ENCODE measurements at places on chromosomes 4 and X. TPM values are rescaled to one million over a fixed set of nuclear protein-coding genes. Genes with fewer than 3 reads are reported as not detected.
A peak's percentile ranks its signal among the peaks of the same experiment; 100 is the strongest.

Gene JCHAIN
- 1.5 TPM for total RNA-seq

Gene TSR2
- 37.5 TPM for total RNA-seq

Gene CLDN22
- total RNA-seq, result not detected

DNA sequence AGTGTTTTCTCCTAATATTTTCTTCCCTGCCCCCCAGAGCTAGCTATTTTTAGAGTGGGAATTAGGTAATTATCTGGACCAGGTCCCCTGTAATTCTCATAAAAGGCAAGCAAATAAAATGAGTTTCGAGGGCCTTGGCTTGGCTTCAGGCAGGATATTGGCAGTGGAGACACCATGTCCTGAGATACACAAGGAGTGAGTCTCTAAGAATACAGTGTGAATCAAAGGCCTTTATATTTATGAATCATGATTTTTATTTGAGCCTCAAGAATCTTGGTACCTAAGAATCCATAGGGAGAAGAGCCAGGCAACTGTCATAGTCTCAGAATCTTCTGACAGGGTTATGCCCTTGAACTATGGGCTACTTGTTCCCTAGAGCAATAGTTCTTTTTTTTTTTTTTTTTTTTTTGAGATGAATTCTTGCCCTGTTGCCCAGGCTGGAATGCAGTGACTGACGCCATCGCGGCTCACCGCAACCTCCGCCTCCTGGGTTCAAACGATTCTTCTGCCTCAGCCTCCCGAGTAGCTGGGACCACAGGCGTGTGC lies 205.4 kb downstream of the LDB2 start:
- DNase-seq, result peak; percentile 30

DNA sequence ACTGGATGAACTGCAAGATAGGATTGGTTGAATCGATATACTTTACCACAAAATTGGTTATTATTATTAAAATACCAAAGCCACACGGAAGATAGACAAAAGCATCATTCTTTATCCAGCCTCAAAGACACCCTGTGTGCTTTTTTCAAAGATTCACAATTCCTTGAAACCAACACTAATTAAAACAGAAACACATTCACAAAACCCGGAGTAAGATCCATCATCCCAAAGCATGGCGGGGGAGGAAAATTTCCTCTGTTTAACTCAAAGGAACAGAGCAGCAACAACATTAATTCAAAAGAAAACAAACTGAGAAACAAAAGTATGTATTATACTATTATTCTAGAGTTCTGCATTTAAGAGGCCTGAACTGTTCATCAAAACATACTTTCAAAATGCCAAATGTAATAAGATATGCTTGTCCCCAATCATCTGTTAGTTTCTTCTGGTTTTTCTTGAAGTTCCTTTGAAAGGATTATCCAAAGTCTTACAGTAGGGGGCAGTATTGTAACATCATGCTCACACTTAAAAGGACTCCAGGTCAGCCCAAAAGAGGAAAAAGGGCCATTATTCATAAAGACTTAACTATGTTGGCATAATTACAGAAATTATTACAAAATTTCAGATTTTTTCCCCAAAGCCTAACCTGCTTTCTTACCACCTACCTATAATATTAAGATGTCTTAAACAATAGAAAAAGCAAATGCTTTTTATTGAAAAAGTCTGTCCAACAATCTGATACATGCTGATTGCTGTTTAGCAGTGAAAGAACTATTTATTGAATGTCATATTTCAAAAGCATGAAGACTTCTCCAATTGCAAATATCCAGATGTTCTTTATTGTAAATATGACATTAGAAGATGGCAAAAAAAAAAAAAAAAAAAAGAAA lies 168.7 kb downstream of the SCFD2 start:
- DNase-seq, result no peak

DNA sequence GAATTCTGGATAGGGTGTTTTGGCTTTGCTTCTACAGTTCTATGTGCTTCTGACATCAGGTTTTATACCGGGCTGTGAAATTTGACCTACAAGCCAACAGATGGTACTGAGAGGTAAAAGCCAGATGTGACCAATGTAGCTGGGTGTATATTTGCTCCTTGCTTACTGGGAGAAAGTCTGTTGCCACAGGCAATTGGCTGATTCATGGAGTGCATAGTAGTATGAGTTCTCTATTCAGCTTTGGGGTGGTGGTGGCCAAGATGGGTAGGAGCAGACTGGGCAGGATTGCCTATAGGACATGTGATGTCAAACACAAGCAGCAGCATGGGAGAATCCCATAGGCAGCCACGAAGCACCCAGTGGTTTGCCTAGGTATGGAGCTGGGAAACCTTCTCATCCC lies 1827.0 kb downstream of the C4orf33 start:
- DNase-seq, result no peak

DNA sequence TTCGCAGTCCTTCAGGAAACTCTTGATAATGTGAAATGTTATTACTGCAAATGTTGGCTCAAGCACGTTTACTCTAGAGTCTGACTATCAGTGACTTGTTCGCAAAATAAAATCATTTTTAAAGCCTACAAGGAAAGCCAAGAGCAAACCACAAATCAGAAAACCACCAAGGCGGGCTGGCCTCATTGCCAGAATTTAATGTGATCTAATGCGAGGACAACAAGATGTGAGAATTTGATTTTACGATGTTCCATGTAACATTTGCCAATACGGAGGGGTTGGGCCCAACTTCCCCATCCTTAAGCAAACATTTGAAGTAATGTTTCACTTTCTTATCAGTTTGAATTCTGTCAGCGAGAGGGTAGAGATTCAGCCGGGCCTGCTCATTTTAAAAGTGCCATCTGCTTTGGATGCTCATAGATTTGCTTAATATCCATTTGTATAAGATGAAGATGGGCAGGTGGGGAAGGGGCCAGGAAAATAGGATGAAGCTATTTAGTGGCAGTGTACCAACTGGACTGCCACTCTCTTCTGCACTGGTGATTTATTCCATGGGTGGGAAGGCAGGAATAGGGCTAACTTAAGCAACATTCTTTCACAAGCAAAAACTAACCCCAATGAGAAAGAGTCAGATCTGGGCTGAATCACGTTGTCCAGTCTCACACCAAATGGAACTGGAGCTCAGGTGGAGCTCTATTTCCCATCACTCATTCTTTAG lies 225.3 kb downstream of the ANAPC10 start:
- DNase-seq, result no peak

Data from heart right ventricle (tissue), 16 donors.